Stimulated activated CD4-positive, alpha-beta T cell treated with anti-CD3 and anti-CD28 coated beads, Interleukin-1b, Interleukin-23, amount 100 ng/mL, for 1 hour (primary cell): ENCODE measurements at places on chromosomes 2 and 18.

- no peak for DNase-seq
These were observed 23.0 kb upstream of the ACKR3 start for GRCh38 chr2:236546561-236547002.

DNA sequence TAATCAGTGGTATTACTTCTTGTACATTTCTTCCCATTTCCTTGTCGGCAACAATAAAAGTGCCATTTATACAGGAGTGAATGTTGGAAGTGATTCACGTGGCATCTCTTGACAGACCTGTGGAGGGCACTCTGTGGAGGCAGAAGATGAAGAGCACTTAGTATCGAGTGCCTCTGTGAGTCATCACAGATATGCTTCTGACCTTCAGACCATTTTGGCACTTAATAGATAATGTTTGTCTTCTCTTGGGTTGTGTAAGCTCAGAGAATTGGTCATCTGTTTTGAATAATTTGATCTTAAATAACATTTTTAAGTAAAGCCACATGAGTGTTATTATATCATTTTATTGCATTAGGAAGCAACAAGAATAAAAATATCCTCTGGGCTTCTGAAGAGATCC is 305.5 kb downstream of the PTPRM start:
- no peak for DNase-seq

- no peak for DNase-seq
These were observed 44.0 kb downstream of the STEAP3 start for GRCh38 chr2:119267604-119268003.

DNA sequence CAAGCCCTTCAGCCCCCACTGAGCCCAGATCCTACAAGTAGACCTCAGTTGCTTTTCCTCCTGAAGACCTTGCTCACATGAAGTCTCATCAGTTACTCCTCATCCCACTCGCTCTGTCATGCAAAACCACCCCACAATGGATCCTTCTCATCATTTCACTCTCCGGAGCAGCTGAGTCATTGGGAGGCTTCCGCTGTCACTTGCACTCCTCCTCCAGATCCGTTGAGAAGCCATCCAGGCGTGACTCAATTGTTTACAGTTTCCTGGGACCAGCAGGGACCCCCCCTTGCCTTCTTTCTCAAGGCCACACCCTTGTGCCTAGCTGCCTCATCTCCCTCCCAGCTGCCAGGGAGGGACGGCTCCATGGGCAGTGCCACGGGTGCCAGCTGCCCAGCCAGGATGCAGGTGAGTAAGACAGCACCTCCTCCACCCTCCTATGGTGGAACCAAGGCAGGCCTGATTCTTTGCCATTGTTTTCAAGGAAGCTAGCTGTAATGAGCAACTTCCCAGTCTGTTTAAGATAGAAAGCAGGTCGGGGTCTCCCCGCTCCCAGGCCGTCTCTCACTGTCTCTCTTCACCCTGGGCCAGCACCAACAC is 16.3 kb downstream of the GPR55 start:
- no peak for DNase-seq

DNA sequence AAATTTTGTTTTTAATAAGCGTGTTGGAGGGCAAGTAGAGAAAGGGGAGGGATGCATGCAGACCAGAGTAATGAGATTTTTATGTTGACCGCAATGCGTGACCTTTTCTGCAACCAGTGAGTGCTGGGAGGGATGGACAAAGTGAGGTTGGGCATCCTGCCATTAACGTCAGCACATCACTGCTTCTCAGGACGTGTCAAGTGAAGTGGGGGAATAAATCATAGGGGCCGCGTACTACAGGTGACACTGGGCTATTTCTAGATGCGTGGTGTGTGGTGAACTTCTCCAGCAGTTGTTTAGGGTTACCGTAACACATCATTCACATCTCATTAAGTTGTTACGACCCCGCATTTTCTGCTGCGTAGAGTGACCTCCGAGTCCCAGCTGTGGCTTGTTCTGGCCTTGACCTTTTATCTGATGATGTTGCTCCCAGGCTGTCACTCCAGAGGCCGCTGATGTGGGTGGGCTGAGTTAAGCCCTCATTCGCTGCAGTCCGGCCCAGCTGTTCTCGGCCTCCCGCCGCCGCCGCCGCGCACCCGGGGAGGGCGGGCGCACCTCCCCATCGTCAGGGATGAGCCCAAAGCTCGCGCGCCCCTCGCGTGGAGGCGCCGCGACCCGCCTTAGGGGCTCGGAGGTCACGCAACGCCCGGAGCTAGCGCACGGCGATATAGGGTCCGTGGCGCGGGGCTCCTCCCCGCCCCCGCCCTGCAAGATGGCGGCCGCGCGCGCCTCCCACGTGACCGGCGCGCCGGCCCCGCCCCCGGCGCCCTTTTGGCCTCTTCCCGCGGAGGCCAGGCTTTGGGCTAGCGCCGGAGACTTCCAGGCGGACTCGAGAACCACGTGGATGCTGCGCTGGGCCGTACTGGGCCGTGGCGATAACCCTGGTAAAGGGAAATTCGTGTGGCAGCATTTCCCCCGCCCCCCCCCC is 3.5 kb downstream of the ZCCHC2 start:
- DNase-seq, result no peak

DNA sequence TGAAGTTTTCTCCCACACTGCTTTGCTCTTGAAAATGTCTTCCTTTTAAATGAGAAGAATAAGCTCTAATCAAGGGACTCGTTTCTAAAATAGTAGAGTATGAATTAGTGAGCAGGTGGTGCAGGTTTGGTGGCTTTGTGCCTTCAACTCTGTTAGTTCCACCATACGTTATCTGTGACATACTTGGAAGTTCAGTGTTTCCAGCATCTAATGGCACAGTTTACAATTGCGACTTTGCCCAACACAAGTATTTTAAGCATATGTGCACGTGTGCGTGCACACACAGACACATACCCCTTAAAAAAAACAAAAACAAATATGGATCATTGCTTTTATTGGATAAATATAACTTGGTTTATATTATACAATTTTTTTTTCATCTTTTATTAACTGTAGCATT is 111.8 kb downstream of the RAB3GAP1 start:
- no peak for DNase-seq

- no peak for DNase-seq
These were observed 155.2 kb downstream of the SH3BP4 start for GRCh38 chr2:235106874-235107639.

DNA sequence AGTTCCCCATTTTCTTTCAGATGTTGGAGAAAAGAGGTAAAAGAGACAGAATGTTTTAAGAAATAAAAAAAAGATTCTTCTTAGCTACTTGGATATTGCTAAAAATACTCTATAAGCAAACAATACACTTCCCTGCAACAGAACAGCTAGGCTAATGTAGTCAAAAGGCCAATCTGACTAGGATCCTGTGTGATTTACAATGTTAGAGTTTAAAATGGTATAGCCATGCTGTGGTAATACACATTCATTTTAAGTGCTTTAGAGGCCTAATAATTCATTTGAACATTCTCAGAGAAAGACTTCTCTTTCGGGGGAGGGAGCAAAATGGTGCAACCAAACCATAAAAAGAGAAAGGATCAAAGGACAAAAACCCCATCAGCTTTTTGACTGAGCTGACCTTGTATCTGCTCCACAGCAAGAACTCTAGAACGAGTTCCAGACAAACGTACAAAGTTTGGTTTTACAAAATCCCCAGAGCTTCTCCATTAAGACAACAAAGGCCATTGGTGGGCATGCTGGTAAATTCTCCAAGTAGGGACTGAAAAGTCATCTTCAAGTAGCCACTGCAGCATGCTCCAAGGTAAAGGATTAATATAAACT is 200.2 kb downstream of the STK39 start:
- DNase-seq, result no peak

DNA sequence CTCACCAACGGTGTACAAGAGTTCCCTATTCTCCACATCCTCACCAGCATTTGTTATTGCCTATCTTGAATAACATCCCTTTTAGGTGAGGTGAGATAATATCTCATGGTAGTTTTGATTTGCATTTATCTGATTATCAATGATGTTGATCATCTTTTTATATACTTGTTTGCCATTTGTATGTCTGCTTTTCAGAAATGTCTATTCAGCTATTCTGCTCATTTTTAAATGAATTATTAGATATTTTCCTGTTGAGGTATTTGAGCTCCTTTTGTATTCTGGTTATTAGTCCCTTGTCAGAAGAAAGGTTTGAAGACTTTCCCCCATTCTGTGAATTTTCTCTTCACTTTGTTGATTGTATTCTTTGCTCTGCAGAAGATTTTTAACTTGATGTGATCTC is 695.5 kb upstream of the DDX18 start:
- DNase-seq, result no peak

DNA sequence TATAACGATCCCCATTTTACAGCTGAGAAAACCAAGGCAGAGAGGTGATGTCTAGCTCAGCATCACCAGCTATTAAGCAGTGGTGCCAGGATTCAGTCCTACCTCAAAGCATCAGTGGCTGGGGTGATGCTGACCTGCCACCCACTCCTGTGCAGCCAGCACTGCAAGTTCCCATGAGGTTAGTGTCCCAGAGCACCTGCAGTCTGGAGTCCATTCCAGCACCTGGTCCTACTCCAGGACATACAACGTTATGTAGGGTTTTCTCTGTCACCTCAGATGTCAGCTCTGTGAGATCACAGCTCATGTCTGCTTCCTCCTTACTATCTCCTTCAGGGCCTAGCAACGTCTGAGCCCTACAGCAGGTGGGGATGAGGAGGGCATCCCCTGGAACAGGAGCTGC is 328.0 kb upstream of the HS6ST1 start:
- DNase-seq, result no peak

DNA sequence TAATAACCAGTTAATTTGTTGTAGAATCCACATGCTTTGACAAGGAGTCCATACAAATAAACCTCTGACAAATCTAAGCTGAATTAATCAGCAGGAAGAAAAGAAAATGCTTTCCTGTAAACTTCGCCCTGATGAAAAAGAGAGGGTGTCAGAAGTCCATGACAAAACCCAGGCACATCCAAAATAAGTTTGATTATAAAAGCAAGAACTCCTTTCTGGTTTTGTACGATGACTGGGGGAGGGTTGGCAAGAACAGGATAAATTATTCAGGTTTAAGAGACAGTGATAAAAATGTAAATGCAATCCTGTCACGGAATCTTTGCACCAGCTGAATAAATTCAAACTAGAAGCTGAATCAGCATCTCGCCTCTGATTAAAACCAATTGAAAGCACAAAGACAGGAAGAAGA is 469.2 kb upstream of the TNP1 start:
- DNase-seq, result no peak

- no peak for DNase-seq
These were observed 55.5 kb downstream of the SEPTIN10 start for GRCh38 chr2:109558076-109558882.

GRCh38 chr2:12302140-12302539 is 414.6 kb upstream of the TRIB2 start:
- no peak for DNase-seq

DNA sequence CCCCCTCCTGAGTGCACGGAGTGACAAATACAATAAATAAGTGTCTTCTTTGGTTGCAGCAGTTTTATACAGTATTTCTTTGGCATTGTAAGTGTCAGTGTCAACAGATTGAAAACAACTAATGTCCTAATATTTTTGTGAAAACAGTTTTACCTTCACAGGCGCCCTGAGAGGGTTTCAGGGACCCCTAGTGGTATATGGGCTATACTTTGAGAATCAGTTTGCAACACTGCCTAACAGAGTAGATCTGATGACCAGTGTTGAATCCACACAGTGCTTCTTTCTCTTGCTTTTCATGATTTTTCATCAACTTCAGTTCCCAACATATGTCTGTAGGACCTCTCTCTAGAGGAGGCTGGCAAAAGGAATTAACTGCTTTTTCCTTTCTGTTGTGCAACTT is 162.2 kb downstream of the PRPF40A start:
- no peak for DNase-seq

- DNase-seq, result no peak
These were observed 1287.8 kb upstream of the TMEFF2 start for GRCh38 chr2:193482557-193482956.

DNA sequence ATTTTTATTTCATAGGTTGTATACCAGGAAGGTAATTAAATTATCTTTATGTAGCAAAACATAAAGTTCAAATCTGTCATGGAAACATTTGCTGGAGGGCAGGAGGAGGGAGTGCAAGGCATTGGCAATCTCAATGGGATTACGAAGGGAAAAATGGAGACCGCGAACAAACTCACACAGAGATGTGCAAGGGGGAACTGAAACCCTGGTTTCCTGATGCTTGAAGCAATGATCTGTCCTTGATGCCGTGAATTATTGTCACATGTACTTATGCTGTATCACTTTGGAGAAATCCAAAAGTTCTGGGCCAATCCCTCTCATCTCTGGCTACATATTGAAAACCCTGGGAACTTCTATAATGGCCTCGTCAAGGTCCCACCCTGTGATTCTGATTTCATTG is 65.0 kb upstream of the MFF start:
- DNase-seq, result no peak
